Stimulated activated naive CD4-positive, alpha-beta T cell treated with Interleukin-2 at 50 U/mL for 16 hours (primary cell): ENCODE measurements at places on chromosomes 3 and 15.

DNA sequence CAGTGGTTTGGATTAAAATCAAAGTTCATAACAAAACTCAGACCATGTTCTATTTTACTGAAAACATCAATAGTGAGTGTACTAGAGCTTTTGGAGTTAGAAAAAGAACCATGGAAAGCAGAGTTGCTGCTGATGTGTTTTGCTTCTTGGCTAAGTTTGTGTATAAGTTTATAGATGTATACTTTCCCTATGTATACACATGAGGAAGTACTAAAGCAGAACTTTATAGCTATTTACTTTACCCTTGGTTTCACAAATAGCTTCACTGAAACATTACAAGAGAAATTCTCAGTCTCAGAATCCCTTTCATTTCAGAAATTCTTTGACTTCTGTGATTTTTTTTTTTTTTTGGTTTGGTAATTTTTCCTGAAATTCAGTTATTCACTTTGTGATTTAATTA is 229.0 kb downstream of the PTPRG start:
- no peak for DNase-seq

GRCh38 chr15:70471517-70471916 is 291.8 kb downstream of the UACA start:
- DNase-seq, result no peak

DNA sequence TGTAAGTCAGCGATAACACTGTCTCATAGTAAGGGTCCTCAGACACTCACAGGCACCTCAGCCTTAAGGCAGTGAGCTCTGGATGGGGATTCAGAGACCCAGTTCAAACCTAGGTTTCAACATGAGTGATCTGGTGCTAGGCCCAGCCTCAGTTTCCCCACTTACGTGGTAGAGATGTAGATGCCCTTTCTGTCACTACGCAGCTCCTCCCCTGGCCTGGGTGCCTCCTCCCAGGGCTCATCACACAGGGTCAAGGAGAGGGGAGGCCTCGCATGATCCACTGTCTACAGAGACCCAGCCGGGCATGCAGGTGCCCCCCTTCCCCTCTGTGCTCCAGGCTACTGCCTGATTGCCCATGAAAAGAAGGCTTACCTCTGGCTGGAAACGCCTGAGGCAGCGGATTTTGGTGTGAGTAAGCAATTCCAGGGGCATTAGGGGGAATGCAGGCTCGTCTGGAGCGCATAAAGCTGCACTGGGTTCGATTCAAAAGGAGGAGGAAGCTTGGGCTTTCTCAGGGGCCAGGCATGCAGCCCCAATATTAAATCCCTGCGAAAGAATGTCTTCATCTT is 69.8 kb upstream of the ANKRD34C start:
- no peak for DNase-seq

- DNase-seq, result no peak
These were observed 237.6 kb upstream of the MME start for GRCh38 chr3:154842536-154842935.

- DNase-seq, result no peak
These were observed 12.9 kb downstream of the UBAP1L start for GRCh38 chr15:65101891-65102708.

- DNase-seq, result no peak
These were observed 12.4 kb downstream of the OTOL1 start for GRCh38 chr3:161508852-161509477.
